ENCODE measurements at places on chromosomes 2 and 18. TPM values are rescaled to one million over a fixed set of nuclear protein-coding genes. Genes with fewer than 3 reads are reported as not detected.

DNA sequence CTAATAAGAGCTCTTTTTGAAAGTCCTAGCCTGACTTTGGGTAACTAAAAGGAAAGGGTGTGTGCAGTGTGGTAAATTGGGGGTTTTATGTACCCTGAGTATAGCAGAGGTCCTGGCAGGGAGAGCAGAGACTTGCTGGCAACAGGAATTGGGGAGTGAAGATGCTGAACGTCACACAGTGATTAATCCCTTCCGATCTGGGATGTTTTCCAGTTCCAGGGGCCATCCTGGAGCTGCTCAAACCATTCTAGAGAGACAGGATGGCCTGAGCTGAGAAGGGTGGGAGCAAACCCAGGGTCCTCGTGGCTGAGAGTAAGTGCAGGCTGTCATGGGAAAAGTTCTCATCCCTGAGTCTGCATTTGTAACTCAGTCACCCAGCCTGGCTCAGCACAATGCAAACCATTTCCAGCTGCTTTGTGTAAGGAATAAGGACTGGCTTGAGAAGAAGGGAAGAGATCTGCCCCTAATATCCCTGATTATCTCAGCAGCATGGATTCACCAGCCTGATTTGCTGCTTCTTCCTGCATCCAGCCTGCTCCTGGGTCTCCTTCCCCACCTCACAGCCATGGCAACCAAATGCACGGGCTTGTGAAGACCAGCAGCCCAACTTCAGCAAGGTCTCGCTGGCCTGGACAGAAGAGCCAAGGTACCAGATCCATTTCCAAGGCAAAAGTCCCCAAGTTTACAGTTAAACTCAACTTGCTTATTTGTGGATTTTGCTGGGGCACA lies 47.1 kb upstream of the CELF4 start:
- no peak for DNase-seq
- H3K4me1 ChIP-seq, result no peaks in the 10 kb centered on the region
- no peaks in the 10 kb centered on the region for H3K27me3 ChIP-seq
- H3K36me3 ChIP-seq, result no peaks in the 10 kb centered on the region

GRCh38 chr2:144310889-144311608 lies 208.9 kb downstream of the ZEB2 start:
- no peak overlapping the region for H3K4me3 ChIP-seq
- H3K36me3 ChIP-seq, result peaks cover 34% of the 10 kb centered on the region
- H3K4me1 ChIP-seq, result peaks cover 18% of the 10 kb centered on the region
- DNase-seq, result no peak

GRCh38 chr2:242051463-242051862 lies 181.9 kb downstream of the RTP5 start:
- H3K4me1 ChIP-seq, result no peaks in the 10 kb centered on the region
- DNase-seq, result no peak
- no peak overlapping the region for H3K27ac ChIP-seq
- H3K4me3 ChIP-seq, result no peak overlapping the region
- H3K27me3 ChIP-seq, result peaks cover 50% of the 10 kb centered on the region

DNA sequence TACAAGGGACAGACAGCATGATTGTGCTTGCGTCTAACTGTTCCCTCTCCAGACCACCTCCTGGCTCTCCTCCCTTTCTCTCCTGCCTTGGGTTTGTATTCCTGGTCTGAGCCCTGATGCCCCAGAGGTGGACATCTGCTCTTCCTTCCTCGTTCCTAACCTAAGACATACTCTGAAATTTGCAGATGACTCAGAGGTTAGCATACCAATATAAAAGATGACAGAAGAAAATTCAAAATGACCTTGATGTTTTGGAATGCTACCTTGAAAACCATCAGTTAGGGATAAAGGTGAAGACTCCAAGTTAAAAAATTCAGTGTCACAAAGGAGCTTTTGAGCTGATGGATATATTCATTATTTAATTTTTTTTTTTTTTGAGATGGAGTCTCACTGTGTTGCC lies 12.9 kb downstream of the SMYD1 start:
- H3K4me3 ChIP-seq, result no peak overlapping the region
- H3K4me1 ChIP-seq, result no peaks in the 10 kb centered on the region
- no peaks in the 10 kb centered on the region for H3K27me3 ChIP-seq
- DNase-seq, result no peak

DNA sequence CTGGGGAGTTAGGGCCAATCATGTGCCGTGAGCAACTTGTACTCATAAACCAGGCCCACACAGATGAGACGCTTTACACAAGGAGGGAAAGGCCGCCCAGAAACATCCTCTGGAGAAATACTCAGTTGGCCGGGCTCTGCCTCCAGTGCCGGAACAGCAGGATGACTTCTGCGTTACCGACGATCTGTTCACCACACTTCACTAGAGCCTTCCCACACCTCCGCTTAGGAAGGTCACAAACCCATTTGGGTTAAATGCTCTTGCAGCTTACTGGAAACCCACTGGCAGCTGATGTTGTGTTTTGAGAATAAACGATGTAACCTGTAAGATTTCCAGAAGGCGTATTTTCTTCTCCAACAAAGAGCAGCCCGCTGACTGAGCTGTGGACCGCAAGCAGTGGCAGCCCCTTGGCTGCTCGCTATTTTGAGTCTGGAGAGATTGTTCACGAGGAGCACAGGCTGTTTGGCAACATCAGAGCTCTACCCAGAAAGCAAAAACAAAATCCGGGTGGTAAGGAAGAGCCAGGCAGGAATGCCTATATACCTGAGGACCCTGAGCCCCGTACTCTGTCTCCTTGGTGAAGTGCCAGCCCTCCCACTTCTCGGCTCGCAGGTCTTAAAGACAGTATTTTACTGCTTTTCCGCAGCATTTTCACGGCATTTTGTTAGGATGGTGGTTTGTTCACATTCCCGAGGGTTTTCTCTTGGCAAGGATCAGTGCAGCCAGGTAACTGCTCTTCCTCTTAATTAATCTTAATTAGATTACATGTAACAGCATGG lies 44.0 kb downstream of the COLEC12 start:
- no peak for DNase-seq
- no peaks in the 10 kb centered on the region for H3K27me3 ChIP-seq
- no peak overlapping the region for H3K27ac ChIP-seq

- H3K36me3 ChIP-seq, result peaks cover 7% of the 10 kb centered on the region
- H3K27ac ChIP-seq, result no peak overlapping the region
- no peaks in the 10 kb centered on the region for H3K27me3 ChIP-seq
- no peak for DNase-seq
- H3K4me1 ChIP-seq, result peaks cover 7% of the 10 kb centered on the region
These were observed 75.4 kb downstream of the MEMO1 start for GRCh38 chr2:31935370-31935769.

DNA sequence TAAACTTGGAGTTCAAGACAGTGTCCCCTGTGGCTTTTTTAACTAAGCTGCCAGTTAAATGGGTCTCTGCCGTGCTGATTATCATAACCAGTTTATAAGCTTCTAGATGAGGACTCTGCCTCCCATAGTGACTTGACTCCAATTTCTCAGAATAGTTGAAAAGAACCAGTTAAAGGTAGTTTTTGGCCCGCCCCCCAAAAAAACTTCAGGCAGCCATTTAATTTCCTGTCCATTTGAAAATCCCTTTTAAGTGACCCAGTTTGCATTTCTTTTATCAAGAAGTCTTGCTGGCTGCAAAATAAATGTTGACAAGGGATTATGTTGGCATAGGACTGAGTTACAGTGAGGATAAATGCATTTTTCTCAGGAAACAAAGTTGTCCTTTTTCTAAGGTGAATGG lies 2.3 kb downstream of the SLC20A1 start:
- H3K36me3 ChIP-seq, result peaks cover 69% of the 10 kb centered on the region
- peak overlapping the region; percentile 99 for H3K4me3 ChIP-seq
- DNase-seq, result no peak
- H3K27ac ChIP-seq, result peak overlapping the region; percentile 72
- H3K4me1 ChIP-seq, result peaks cover 67% of the 10 kb centered on the region

- no peaks in the 10 kb centered on the region for H3K36me3 ChIP-seq
- no peak for DNase-seq
- H3K4me1 ChIP-seq, result peaks cover 43% of the 10 kb centered on the region
- no peak overlapping the region for H3K27ac ChIP-seq
- no peak overlapping the region for H3K4me3 ChIP-seq
- peaks cover 4% of the 10 kb centered on the region for H3K27me3 ChIP-seq
These were observed 87.6 kb downstream of the ALPK2 start for GRCh38 chr18:58541146-58541788.

GRCh38 chr2:138507267-138507666 lies 5.7 kb downstream of the SPOPL start:
- peaks cover 22% of the 10 kb centered on the region for H3K36me3 ChIP-seq
- no peak for DNase-seq
- peaks cover 27% of the 10 kb centered on the region for H3K4me1 ChIP-seq
- no peak overlapping the region for H3K27ac ChIP-seq

- no peaks in the 10 kb centered on the region for H3K36me3 ChIP-seq
- no peaks in the 10 kb centered on the region for H3K4me1 ChIP-seq
- DNase-seq, result no peak
- H3K4me3 ChIP-seq, result no peak overlapping the region
- H3K27ac ChIP-seq, result no peak overlapping the region
These were observed 143.8 kb downstream of the PIEZO2 start for GRCh38 chr18:11005528-11005927.

- no peaks in the 10 kb centered on the region for H3K36me3 ChIP-seq
- H3K27ac ChIP-seq, result no peak overlapping the region
- DNase-seq, result no peak
These were observed 14.0 kb upstream of the MTA3 start for GRCh38 chr2:42554392-42554791.

GRCh38 chr2:203708846-203709396 lies 2.5 kb downstream of the CD28 start:
- peaks cover 66% of the 10 kb centered on the region for H3K36me3 ChIP-seq
- peak overlapping the region; percentile 92 for H3K4me3 ChIP-seq
- H3K4me1 ChIP-seq, result peaks cover 63% of the 10 kb centered on the region
- no peaks in the 10 kb centered on the region for H3K27me3 ChIP-seq
- peak overlapping the region; percentile 99 for H3K27ac ChIP-seq

DNA sequence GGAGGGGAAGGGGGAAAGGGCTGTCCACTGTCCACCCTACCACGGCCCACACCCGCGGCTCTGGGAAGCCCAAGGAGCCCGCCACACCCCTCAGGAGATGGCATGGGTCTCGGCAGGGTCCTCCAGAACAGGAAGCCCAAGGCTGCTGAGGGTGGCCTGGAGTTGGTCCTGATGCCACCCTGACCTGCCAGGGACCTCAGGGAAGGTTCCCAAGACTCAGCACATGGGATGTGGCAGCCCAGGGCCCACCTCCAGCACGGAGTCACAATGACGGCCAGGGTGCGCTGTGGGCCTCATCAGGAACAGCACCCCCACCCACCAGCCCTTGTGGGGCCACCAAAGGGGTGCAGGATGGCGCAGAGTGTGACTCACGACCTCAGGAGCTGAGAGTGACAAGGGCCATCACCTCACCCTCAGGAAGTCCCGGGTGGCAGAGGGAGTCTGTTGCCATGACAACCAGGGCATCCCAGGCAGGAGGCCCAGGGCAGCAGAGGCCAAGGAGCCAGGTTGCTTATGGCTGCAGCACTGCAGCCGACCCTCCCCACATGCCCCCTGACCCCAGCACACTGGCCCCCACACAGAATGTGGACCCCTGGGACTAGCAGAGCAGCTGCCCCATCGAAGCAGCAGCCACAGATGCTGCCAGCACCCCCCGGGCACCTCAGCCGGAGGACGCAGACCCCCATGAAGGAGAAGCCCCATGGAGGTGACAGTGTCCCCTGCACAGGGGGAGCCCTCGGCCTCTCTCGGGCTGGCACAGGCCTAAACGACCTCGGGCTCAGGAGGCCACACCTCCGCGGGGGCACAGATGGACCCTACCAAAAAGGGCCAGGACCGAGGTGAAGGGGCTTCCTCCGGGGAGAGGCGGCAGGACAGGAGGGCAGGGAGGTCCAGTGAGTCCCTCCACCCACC lies 34.3 kb downstream of the KIF1A start:
- H3K27me3 ChIP-seq, result no peaks in the 10 kb centered on the region
- no peak overlapping the region for H3K27ac ChIP-seq
- H3K4me1 ChIP-seq, result no peaks in the 10 kb centered on the region
- no peaks in the 10 kb centered on the region for H3K36me3 ChIP-seq
- H3K4me3 ChIP-seq, result no peak overlapping the region

- no peaks in the 10 kb centered on the region for H3K27me3 ChIP-seq
- peak overlapping the region; percentile 82 for H3K27ac ChIP-seq
- H3K4me1 ChIP-seq, result peaks cover 54% of the 10 kb centered on the region
- no peak overlapping the region for H3K4me3 ChIP-seq
- H3K36me3 ChIP-seq, result peaks cover 9% of the 10 kb centered on the region
These were observed 103.0 kb upstream of the STK17B start for GRCh38 chr2:196274387-196274809.

The ACP1 gene
- 85.3 TPM for total RNA-seq

The CD8A gene
- total RNA-seq, result 0.72 TPM

The ALKAL2 gene
- total RNA-seq, result not detected

Measured in activated CD4-positive, alpha-beta T cell treated with anti-CD3 and anti-CD28 coated beads, Interleukin-2, amount 10 ng/mL, durations not matched to agents 7 days and 5 days (primary cell).